HS-5 (cell line): ENCODE measurements at places on chromosomes 11 and 22.
A peak's percentile ranks its signal among the peaks of the same experiment; 100 is the strongest.

GRCh38 chr11:107549253-107549953, 16.1 kb downstream of the ALKBH8 start:
- DNase-seq: no peak

- no peak for DNase-seq
Observed at GRCh38 chr11:92642177-92642931, 327.1 kb upstream of the MTNR1B start.

DNA sequence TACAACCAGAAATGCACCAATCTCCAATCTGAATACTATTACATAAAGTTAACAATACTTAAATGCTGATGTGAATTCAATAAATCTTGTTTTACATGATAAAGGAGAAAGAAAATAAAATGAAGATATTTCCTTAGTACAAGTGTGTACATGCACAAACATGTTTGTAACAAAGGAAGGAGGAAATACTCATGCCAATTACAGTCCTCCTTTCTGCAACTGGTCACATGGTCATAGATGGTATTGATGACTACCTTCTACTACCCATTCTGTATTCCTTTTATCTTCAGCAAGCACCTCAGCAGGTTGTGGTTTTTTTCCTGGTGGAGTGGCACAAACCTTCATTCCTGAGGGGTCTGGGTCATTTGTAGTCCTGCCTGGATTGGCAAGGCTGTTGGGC, 214.2 kb upstream of the GUCY1A2 start:
- no peak for DNase-seq

GRCh38 chr11:57713835-57714234, 1.4 kb downstream of the TMX2 start:
- DNase-seq: no peak

GRCh38 chr11:118536726-118537125, 5.7 kb downstream of the TMEM25 start:
- DNase-seq: no peak

- DNase-seq: peak; percentile 58
Observed at GRCh38 chr11:125300791-125301218, 136.3 kb downstream of the PKNOX2 start.

DNA sequence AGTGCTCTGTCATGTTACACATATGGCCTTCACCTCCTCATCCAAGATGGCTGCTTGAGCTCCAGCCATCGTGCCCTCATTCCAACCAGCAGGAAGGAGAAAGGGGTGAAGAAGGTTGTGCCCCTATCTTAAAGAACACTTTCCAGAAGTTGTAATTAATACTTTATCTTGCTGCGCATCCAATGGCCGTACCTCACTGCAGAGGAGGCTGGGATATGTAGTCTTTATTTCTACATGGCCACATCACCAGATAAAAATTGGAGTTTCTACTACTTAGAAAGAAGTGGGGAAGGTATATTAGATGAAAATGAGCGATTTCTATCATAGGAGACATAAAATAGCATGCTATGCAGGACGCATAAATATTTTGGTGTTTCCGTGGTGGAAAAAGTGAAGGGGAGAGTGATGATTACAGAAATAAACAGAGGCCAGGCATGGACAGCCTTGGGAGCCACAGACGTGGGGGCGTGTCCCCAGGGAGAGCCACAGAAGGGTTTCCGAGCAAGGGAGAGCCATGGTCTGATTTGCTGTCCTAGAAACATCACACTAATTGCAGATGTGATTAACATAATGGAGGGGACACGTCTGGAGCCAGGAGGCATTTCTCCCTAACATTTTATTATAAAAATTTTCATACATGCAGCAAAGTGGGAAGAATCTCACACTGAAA, 8.8 kb upstream of the MB start:
- no peak for DNase-seq

DNA sequence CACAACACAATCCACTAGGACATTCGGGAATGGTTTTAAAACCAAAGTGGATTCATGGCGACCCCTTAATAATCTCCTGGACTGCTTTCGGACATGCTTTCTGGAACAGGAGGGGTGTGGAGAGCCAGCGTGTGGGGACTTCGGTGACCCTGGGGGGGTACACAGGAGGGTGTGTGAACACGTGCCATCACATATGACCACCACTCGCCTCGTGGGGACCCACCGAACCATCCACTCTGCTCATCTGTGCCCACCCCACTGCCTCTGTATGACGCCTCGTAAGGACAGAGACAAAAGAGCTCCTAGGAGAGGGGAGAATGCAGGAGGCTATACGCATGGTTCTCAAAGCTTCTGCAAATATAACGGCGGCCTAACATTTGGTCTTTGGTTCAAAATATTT, 8.9 kb downstream of the LTO1 start:
- no peak for DNase-seq

DNA sequence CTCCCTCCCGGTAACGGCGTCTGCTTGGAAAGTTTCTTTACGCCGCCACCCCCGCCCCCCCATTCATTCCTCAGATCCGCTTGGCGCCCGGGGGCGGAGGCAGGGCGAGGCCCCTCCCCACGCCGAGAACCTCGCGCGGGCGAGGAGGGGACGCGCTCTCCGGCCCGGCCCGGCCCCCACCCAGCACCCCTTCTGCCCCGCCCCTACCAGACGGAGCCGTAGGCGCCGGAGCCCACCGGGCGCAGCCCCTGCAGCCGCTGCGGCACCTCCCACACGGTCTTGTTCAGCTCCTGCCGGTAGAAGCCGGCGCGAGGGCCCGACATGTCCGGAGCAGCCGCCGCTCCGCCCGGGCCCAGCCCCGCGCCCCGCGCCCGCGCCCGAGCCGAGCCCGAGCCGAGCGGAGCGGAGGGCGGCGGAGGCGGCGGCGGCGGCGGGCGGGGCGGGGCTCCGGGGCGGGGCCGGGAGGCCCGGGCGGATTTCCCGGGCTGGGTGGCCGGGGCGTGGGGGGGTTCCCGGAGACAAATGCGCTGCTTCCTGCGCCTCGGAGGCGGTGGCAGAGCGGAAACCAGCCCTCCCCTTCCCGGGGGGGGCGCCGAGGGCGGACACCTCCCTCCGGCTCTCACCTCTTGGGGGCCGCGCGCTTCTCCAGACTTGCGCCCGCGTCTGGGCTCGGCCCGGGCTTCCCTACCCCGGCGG, at the start of gene MAPK11:
MAPK11 (minus strand) TSS at position 411 of the 696 bp plus-strand sequence; CDS start at position 323, 88 bp downstream.
- DNase-seq: no peak

- DNase-seq: no peak
Observed at GRCh38 chr11:96234866-96235441, 108.0 kb downstream of the MAML2 start.

DNA sequence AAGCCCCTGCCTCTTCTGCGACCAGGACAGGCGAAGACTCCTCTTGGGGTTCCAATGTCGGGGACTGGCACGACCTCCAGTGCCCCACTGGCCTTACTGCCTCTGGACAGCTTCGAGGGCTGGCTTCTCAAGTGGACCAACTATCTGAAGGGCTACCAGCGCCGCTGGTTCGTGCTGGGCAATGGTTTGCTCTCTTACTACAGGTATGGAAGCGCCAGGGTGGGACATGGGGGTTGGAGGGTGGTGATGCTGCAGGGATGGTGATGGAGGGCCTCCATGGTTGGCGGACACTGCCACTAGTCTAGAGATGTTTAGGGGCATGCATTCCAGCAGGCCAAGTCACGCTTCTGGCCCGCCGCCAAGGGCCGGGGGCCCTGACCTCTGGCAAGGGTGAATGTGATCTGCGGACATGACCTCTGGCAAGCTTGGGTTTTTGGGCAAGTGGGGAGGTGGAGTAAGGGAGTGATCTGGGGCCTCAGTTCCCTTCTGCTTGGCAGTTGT, 727 bp downstream of the OSBP2 start:
- DNase-seq: no peak

DNA sequence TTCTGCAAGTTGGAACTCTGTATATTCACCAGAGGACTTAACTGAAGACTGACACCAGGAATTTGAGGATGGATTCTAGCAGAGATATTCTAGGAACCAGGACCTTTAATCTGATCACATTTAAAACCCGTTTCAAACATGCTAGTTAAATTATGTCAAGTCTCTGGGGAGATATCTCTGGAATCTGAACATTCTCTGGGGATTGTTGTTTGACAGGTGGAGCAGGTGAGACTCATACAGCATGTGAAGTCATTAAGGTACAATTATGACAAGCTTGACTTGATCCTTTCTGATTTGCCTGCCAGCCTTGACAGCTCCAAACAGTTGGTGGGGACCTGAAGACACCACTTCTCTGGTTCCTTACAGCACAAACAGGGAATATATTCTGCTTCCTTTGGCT, 100.3 kb downstream of the FAT3 start:
- no peak for DNase-seq

DNA sequence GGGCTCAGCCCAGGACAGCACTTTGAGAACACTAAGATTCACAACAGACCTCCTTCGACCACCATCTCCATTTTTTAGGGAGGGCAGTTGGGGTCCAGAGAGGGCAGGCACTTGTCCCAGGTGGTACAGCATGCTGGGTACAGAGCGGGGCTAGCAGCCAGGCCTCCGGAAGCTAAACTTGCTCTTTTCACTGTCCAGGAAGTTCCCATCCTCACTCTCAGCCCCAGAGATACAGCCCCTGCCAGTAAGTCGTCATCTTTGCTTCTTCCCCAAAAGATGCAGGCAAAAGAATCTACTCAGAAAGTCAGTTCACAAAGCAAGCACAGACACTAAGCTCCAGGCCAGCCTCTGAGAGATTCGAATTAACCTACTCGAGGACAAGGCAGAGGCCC, 6.7 kb upstream of the RAB3IL1 start:
- no peak for DNase-seq

GRCh38 chr22:24485608-24486007, 9.5 kb upstream of the UPB1 start:
- DNase-seq: no peak

DNA sequence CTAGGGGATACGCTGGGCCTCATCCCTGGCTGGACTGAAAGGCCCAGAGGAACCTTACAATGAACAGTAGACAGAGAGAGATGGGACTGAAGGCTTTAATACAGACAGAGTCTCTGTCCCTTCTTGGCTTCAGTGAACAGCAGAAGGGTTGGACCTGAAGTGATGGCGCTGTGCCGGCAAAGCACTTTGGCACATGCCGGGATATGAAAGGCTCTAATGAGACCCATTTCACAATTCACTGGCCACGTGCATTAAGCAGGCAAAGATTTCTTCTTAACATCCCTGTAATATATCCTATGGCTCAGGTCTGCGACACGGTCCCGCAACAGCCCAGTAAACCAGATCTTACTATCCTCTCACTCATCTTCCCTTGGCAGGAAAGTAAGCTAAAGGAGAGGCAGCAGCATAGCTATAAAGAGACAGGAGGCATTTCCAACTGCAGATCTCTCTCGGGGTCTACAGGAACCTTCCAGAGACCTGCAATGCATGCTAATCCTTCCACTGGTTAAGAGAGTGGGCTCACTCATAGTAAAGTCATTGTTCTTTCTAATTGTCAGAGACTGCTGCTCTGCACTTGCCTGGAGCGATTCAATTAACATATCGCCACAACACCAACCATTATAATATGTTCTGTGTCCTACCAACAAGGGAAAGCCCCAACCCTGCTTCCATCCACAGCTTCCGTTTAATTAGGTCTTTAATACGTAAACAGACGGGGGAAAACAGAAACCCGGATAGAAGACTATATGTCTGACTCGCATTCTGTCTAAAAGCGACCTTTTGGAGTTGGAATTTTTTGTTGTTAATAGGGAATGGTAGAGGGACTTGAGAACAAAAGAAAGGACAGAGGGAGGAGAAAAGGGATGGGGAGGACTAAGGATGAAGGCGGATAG, 1179.0 kb downstream of the LRRC4C start:
- DNase-seq: no peak

DNA sequence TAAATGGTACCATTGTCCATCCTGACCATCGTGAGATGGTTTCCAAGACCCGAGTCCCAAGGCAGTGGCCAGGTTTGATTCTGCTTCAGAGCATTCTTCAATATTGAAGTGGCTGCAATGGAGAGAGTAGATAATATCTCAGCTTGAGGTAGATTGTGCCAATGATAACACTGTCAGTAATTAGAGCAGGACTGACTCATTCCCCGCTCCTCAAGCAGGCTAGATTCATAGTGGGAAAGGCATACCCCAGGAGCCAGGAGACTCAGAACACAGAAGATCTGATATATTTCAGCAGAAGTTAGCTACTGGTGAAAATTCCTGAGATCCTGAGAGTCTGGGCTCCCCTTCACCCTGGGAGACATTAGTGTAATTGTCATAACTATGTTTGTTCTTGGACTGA, 55.6 kb upstream of the LARGE1 start:
- DNase-seq: no peak

- DNase-seq: no peak
Observed at GRCh38 chr11:44889266-44889665, 61.4 kb downstream of the TP53I11 start.

- no peak for DNase-seq
Observed at GRCh38 chr22:26838471-26838825, 181.1 kb downstream of the MIAT start.

GRCh38 chr11:115207166-115207591, 297.0 kb downstream of the CADM1 start:
- no peak for DNase-seq

DNA sequence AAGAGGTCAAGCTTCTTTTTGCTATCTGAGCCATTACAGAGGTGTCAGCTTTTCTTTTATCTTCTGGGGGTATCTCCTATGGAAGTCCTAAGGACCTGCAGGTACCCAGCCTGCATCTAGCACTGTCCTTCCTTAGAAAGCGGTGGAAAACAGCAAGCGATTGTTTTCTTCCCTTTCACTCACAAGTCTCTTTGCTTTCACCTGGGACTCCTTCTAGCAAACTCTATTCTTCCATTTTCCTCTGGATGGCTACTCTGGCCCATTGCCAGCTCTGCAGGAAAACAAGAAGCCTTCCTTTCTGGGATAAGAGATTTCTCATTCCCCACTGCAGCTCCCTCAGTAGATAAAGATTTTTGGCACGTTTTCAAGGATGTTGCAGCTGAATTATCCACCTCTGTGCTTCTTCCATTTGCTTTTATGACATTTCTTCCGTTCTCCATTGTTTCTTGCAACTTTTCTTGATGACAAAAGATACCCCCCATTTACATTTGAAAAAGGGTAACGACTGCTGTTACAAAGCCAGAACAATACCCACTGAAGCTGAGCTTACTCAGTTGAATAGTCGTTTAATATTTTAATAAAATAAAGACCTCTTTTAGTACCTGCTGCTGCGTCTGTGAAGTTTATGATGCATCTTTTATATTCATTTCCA, 40.2 kb upstream of the BDNF start:
- DNase-seq: no peak

- DNase-seq: no peak
Observed at GRCh38 chr11:103731670-103732069, 304.8 kb upstream of the DDI1 start.
